Hair follicular keratinocyte (primary cell): ENCODE measurements at places on chromosomes 6 and 20. TPM values are rescaled to one million over a fixed set of nuclear protein-coding genes. Genes with fewer than 3 reads are reported as not detected.

The DEFB132 gene
- total RNA-seq, result not detected in 2 replicates

The HLA-DOB gene
- total RNA-seq, result 1.7 and 6.3 TPM in 2 replicates

The ZFP57 gene
- total RNA-seq, result 12.7 and 14.2 TPM in 2 replicates

The FOXC1 gene
- 1.6 and 3.5 TPM in 2 replicates for total RNA-seq

The LIN28B gene
- total RNA-seq, result not detected in 2 replicates

The SLC12A5 gene
- 0.23 and 0.76 TPM in 2 replicates for total RNA-seq

The CARMIL1 gene
- 21.0 and 22.3 TPM in 2 replicates for total RNA-seq

The NKX2-4 gene
- not detected in 2 replicates for total RNA-seq

The MAS1L gene
- not detected in 2 replicates for total RNA-seq

The PCMT1 gene
- total RNA-seq, result 152 and 165 TPM in 2 replicates

The ULBP1 gene
- 1.3 and 2.8 TPM in 2 replicates for total RNA-seq

The MOXD1 gene
- total RNA-seq, result 3.4 and 4.3 TPM in 2 replicates

The SYCP2 gene
- total RNA-seq, result 0.04 and 0.16 TPM in 2 replicates

The TRIM15 gene
- total RNA-seq, result not detected in 2 replicates

The BPIFB2 gene
- not detected in 2 replicates for total RNA-seq

The DEFB126 gene
- not detected in 2 replicates for total RNA-seq

The CLIC5 gene
- total RNA-seq, result not detected in 2 replicates

The MICB gene
- 8.7 and 16.8 TPM in 2 replicates for total RNA-seq

The SLC17A1 gene
- not detected in 2 replicates for total RNA-seq

The ELOVL2 gene
- 0.04 TPM in 1 of 2 replicates, not detected in the other for total RNA-seq

The CRIP3 gene
- total RNA-seq, result not detected in 2 replicates

The SEL1L2 gene
- total RNA-seq, result not detected in 2 replicates

The FKBP1C gene
- total RNA-seq, result 0.08 and 0.39 TPM in 2 replicates

The KCNK5 gene
- total RNA-seq, result not detected in 2 replicates

The KCNK16 gene
- total RNA-seq, result not detected in 2 replicates

The PBX2 gene
- total RNA-seq, result 22.7 and 42.2 TPM in 2 replicates

The PRPH2 gene
- total RNA-seq, result not detected in 2 replicates

The IFNGR1 gene
- total RNA-seq, result 52.5 and 61.8 TPM in 2 replicates

The KCNQ5 gene
- total RNA-seq, result 1.9 and 3.7 TPM in 2 replicates

The SLC2A10 gene
- total RNA-seq, result 0.16 and 0.19 TPM in 2 replicates

The COL12A1 gene
- 121 and 205 TPM in 2 replicates for total RNA-seq
